ENCODE measurements at places on chromosomes 7 and 10.
A peak's percentile ranks its signal among the peaks of the same experiment; 100 is the strongest.

- DNase-seq = no peak
Observed at GRCh38 chr10:66714741-66715140, 211.1 kb upstream of the LRRTM3 start.

DNA sequence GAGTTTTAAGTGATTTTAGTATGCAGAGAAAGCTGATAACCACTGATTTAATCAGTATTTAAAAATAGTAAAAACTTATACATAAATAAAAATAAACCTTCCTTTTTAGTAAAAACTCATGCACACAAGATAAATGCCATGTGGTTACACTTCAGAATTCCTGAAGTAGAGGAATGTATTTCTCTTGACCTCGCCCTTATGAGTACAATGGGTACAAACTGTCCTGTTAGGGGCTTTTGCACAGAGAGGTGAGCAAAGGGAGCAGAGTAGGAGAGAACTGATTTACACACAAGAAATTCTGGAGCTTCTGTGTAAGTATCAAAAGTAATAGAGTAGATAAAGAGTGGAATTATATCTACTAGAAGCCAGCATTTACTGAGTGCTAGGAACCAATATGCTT lies 279.6 kb downstream of the PPP1R3A start:
- no peak for DNase-seq

GRCh38 chr7:85160223-85160622 lies 26.6 kb downstream of the SEMA3D start:
- DNase-seq = no peak

DNA sequence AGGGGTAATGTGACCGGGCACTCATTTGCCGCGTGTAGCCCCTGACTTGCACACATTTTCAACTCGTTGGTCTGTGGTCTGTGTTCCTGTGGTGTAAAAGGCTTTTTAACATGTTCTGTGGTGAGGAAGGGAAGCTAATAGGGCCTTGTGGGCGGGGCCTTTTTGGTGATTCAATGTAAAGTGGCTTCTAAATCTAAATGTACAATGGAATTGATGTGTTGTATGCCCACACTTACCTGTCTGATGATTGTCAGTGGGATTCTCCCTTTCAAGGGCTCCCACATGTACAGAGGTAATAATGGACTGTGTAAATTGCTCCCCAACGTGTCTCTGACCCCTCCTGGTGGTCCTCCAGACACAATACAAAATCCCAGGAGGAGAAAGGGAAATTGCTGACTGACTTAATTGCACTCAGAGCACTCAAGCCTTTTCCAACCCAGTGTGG lies 43.1 kb upstream of the GATAD1 start:
- no peak for DNase-seq

DNA sequence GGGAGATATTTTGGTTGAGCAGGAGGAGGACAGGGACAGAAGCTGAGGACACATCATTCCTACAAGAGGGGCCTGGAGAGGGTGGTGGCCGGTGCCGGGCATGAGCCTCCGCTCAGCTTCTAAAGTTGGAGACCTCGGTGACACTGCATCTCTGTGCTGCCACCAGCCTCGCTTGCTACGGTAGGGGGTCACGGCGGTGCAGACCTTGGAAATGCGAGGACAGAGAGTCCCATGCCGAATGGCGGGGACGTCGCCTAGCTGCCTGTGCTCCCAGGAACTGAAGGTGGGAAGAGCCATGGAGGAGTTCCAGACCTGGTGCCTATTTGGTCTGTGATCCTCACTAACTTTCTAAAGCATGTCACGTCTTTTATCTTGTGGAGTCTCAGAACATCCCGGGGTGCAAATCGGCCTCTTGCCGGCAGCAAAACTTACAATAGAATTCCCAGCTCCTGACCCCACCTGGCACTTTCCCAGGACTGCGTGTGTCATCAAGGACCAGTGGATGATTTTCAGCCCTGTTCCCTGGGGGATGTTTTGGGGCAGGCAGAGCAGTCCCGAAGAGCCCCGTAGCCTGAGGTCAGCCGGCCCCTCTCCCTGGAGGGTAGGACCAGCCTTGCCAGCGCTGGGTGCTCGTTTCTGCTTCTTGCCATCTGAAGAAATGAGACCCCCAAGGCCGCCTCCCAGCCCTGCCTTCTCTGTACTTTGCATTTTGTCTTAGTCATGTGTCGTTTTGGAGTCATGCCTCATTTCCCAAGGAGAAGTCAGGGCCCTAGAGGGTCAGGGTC lies 205.8 kb upstream of the SHH start:
- DNase-seq = no peak

GRCh38 chr10:72622271-72622670 lies 3.6 kb downstream of the MICU1 start:
- DNase-seq = no peak

DNA sequence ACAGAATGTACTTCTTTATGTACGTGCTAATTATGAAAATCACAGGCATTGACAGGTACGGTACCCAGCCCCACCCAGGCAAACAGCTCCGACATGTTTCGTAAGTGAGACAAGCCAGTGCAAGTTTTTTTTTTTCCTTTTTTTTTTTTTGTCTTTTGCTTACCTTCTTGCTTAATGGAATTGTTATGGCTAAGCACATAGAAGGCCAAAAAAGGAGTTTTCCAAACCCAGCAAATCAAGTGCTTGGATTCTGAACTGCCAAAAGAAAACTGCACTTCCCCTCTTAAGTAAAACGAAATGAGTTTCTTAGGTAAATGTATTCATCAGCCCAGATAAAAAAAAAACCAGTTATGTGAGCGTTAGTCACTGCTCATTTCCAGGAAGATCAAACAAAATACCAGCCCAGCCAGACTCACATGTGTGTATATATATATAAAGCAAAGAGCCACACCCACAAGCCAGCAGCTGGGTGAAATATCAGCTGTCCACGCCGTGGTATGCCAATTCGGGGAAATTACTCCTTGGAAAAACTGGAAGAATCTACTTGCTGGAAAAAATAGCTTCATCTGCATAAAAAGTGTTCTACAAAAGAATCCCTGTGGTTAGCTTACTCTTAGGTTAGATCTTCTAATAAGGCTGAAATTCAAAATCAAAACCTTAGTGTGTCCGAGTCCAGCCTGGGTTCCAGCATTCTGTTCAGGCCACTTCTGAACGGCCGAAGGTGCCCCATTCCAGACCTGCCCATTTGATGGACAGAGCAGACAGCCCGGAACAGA lies 8.0 kb downstream of the KLF6 start:
- peak; percentile 42 for DNase-seq

DNA sequence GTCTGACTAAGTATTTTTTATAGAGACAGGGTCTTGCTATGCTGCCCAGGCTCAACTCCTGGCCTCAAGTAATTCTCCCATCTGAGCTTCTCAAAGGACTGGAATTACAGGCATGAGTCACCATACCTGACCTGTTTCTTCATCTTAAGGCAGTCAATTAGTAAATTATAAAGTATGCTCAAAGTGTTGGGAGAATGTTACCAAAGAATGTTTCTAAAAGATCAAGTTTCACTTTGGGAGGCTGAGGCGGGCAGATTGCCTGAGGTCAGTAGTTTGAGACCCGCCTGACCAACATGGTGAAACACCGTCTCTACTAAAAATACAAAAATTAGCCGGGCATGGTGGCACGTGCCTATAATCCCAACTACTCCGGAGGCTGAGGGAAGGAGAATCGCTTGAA lies 117.0 kb downstream of the ALOX5 start:
- DNase-seq = no peak

- DNase-seq = no peak
Observed at GRCh38 chr7:45585628-45586027, 11.5 kb downstream of the ADCY1 start.

GRCh38 chr10:32893434-32893833 lies 64.6 kb downstream of the ITGB1 start:
- DNase-seq = no peak

DNA sequence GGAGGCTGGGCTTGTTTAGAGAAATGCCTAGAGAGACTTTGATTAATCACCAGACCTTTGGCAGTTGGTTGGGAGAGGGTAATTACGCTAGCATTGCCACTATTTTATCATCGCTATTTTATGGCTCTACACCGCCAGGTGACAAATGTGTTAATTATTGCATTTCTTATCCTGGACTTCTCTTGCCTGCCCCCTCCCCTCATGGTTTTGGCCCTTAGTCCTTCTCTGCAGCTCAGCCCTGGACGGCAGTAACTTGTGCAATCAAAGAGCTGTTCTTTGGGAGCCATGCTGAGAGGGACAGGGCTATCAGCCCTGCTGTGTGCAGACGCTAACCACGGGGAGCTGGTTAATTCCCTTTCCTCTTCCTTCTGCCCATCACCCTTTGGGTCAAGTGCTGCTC lies 585.0 kb downstream of the AUTS2 start:
- no peak for DNase-seq

DNA sequence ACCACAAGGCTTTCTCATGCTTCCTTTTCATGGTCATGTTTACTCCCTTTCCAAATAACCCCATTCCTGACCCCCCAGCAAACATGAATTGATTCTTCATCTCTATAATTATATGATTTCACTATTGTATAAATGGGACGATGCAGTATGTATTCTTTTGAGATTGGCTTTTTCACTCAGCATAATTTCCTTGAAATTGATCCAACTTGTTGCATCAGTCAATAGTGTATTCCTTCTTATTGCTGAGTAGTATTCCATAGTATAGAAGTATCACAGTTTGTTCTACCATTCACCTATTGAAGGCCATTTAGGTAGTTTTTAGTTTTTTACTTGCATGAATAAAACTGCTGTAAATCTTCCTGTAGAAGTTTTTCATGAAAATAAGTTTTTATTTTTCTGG lies 264.7 kb downstream of the BAMBI start:
- no peak for DNase-seq

DNA sequence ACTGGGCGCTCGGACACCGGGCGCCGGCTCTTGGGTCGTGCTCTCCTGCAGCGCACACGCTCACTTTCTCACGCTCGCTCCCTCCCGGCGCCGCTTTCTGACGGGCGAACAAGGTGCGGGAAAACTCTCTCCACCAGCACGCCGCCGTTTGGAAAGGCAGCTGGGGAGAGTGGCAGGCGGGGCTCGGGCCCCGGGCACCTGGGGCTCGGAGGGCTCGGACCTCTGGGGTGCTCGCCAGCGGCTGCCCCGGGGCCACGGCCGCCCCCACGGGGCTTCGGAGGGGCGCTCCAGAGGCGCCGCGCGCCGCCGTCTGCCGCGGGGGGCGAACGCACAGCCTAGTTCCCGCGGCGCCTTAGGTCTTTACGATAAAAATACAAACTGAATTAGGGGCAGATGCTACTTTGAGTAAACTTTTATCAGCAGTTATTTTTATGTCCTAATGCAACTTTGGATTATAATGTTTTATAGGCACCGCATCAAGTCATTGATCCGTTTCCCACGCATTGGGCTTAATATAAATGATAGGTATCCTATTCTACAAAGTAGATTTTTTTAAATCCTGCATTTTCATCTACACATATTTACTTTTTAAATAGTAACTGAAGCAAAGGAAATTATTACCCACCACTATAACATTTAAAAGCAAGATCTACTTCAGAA lies 535 bp upstream of the EPC1 start:
- DNase-seq = no peak

- no peak for DNase-seq
Observed at GRCh38 chr10:25176421-25176968, 1.7 kb downstream of the GPR158 start.

- DNase-seq = no peak
Observed at GRCh38 chr7:119482671-119483070, 790.3 kb upstream of the KCND2 start.

DNA sequence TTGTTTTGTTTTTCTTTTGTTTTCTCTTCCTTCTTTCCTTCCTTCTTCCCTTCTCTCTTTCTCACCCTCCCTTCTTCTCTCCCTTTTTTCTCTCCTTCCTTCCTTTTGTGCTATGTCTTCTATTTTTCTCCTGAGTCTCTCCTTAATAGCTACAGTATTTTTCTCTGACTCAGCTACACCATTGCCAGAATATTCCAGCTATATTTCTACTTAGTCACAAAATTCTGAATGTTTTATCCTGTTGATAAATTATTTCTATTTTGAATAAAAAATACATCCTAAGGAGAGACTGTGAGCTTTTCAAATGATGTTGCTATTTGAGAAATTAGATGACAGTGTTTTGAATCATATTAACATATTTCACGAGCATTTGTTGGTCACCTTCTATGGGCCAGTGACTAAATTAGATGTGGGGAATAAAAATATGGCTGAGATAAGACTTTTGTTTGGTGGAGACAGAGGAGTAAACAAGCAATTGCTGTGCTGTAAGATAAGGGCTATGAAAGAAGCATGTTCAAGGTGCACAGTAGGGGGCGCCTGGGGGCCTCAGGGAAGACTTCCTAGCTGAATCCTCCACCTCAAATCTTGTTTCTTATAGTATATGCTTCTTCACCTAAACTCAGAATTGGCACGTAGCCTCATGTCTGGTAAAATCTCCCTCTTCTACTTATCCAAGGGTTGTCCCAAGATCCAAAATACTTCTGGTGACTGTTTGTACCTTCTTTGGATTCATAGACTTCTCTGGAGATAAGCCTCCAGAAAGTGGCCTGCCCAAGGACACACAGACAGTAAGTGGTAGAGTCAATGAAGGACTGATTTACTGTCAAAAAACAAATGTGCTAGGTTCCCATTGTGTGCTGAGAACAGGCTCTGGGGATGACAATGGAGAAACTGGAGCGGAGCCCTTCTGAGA lies 115.5 kb upstream of the CREB5 start:
- DNase-seq = no peak

DNA sequence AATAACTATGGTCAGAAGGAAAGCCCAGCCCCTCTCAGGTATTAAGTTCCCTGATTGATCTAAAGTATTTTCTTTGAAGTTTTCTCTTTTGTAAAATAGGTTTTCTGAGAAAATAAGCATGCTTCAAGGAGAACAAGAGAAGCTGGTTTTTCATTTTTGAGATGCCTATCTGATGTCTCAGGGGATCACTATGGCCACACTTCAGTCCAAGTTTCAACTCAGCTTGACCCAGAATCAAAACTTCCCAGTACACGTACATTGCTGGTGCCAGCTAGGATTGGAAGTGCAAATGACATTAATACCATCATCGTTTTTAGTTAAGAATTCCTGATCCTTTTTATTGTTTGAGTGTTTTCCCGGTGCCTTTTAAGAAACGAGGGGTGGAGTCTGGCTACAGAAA lies 7.2 kb downstream of the ITIH5 start:
- DNase-seq = no peak

DNA sequence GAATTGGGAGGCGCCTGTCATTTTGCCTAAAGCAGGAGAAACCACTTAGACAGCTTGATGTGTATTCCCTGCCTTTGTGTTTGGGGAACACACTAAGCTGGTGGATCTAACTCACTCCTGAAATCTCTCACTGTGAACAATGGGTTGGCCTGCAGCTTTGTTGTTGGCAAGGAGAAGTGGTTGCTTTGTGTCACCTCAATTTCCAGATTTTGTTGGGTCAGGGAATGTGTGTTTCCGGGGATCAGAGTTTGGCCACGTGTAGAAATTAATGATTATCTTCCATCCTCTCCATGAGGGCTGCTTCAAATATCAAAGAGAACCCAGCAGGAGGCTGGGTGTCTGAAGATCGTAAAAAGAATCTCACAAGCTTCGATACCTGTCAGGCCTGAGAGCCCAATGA lies 27.8 kb downstream of the A1CF start:
- no peak for DNase-seq

DNA sequence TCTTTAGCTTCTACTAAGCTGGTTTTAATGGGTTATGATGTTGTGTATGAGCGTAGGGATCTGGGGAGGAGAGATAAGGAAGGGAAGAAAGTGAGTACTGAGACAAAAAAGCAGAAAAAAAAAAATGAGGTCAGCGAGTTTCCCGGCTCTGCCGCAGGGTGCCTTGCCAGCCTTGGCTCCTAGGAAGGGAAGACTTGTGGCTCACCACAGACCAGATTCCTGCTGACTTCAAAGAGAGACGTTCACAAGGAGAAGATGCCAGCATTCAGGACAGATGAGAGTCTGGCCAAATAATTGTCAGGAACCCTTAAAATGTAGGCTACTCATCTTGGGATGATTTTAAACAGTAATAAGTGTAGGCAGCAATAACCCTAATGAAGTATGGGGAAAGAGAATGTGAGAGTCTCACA lies 11.4 kb upstream of the FAS start:
- no peak for DNase-seq
